ENCODE measurements at places on chromosomes 11 and 22.
A peak's percentile ranks its signal among the peaks of the same experiment; 100 is the strongest.

DNA sequence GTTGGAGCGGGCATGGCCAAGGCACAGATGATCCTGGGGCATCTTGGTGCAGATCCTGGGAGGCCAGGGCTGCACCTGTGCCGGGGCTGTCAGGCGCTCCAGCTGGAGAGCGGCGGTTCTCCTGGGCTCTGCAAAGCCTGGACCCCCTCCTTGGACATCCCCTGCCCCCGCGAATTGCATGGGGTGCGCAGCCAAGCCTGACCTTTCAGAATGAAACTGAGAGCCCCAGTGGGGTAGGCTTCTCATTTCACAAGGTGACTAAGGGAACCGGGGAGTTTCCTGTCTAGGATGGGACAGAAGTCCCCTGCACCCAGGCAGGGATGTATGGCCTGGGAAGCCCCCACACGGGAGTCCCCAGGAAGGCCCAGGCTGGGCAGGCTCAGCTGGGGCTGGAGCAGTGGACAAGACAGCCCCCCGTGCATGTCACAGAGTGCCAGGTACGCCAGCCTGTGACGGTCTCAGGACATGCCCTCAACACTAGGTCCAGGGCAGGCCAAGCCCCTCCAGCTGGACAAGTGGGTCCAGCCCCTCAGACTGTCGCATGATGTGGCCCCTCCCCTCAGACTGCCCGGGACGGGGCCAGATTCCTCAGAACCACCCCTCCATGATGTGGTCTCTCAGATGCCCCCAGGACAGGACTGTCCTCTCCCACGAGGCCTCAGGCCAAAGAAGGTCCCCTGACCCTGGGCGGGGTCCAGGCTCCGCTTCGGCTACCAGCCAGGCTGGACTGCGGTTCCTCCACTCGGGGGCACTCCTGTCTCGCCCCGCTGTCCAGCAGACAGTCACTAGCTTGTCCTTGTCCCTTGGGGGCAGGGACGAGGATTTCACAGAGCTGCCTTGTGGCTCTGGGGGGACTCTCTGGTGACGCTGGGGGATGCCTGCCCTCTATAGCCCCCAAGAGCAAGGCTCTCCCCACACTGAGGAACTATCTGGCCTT is 2.3 kb downstream of the LSP1 start:
- no peak for DNase-seq

- DNase-seq, result no peak
These were observed 390.0 kb upstream of the CADM1 start for GRCh38 chr11:115894176-115894575.

DNA sequence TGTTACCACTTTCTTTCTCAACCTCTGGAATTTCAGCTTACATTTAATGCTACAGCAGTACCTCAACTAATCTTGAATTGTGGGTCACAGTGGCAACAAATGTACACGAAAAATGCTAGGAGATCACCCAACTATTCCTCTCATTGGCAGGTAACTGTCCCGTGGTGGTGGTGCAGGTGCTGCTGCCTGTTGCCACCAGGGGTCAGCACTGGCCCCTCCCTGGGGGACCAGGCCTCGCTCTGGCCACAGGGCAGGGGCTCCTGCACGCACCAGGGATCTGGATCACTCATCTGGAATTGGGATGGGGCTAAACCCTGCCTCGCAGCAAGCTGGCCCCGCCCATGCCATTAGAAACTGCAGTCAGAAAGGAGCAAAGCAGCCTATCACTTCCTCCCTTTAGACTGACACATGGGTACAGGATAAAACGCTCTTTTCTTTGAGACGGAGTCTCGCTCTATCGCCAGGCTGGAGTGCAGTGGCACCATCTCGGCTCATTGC is 6.9 kb upstream of the POLDIP3 start:
- DNase-seq, result peak; percentile 37

- no peak for DNase-seq
These were observed 38.2 kb upstream of the YWHAH start for GRCh38 chr22:31906086-31906485.

DNA sequence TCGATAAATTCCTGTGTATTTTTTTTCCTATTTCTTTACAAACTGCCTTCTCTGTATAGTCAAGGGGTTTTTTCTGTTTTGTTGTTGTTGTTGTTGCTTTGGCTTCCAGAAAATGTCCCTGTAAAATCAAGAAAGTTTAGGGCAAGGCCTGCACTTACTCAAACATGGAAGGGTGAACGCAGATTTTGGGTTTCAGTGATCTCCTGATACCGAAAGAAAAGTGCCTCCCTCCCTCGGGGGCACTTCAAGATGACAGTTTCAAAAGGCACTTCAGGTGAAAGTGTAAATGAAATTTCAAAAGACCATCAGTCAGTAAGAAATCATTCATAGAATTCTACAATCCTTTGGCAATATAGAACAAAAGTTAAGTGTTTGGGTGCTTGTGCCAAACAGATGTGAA is 43.4 kb upstream of the TMPRSS4 start:
- DNase-seq, result no peak

- no peak for DNase-seq
These were observed 36.6 kb upstream of the FEZ1 start for GRCh38 chr11:125532668-125533067.

- peak; percentile 90 for DNase-seq
These were observed 17.5 kb downstream of the PDGFD start for GRCh38 chr11:104146421-104146820.

DNA sequence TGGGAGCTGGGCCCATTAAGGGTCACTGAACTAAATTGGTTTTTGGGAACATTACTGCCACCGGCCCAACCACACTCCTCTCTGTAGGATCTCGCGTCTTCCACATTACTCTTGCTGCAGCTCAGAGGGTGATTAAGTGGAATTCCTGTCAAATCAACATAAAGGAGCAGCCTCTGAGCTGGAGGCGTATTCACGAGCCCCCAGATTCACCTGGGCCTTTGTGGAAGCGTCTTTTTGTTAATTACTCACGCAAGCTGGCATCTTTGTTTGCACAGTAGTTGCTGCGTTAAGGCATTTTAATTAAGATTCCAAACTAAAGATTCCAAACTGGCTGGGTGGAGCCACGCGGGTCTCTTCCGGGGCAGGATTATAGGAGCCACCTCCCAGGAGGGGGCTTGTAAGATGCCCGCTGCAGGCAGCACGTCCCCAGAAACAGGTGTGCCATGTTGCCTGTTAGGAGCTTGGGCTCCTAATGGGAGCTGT is 21.5 kb upstream of the RFPL3 start:
- peak; percentile 3 for DNase-seq

DNA sequence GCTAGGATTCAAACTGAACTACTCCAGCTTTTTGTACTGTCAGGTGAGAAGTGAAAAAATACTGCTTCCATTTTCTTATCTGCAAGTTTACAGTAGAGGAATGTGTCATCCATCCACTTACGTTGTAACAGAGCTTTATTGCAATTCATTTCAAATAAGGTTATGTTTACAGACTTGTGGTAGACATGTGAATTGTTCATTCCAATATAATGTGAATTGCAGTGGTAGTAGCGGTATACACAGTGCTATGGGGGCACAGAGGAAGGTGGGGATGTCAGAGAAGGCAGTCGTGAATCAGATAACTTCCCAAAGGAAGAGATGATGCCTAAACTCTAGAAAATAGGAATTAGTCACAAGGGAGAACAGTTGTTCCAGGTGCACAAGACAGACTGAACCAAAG is 42.5 kb downstream of the CEP57 start:
- peak; percentile 87 for DNase-seq

DNA sequence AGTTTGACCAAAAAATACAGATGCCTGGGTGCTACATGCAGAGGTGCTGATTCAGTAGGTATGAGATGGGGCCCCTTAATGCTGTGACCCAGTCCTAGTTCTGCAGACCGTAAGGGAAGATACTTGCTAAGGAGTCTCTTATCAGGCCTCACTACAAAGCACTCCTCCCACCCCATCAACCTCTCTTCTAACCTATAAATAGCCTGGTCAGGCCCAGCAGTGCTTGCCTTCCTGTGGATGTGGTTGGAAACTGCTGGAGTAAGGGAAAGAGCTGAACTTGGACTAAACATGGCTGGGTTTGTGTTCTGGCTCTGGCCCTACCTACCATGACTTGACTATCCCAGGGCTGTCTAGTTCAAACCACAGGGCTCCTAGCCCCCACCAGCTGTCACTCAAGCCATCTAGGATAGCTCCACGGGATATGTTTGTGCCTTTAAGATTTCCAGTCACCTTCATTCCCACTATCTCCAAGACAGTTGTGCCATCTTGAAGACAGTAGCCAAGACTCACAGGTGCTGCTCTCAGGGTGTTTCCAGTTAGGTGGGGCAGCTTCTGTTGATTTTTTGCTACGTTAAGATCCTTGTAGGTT is 9.5 kb upstream of the DKK3 start:
- peak; percentile 74 for DNase-seq

DNA sequence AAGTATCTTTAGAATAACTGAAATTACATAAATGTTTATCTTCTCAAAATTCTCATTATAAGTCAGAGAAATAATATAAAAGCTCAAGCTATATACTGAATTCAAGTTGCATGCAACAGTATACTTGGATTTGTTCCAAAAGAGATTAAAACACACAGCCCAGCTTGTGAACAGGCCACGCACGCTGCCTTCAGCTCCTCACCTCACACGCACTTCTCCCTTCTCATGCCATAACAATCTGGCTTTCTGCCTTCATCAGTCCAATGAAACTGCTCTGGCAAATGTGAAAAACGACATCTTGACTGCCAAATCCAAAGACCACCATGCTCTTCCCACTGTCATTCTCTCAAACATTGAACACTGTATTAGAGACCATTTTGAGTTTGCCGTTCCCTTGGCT is 22.1 kb downstream of the ATP6V1E1 start:
- DNase-seq, result no peak

- DNase-seq, result no peak
These were observed 6.6 kb upstream of the ASCL2 start for GRCh38 chr11:2277008-2277346.

GRCh38 chr11:69497221-69497787 is 15.8 kb downstream of the LINC01488 start:
- DNase-seq, result peak; percentile 97

DNA sequence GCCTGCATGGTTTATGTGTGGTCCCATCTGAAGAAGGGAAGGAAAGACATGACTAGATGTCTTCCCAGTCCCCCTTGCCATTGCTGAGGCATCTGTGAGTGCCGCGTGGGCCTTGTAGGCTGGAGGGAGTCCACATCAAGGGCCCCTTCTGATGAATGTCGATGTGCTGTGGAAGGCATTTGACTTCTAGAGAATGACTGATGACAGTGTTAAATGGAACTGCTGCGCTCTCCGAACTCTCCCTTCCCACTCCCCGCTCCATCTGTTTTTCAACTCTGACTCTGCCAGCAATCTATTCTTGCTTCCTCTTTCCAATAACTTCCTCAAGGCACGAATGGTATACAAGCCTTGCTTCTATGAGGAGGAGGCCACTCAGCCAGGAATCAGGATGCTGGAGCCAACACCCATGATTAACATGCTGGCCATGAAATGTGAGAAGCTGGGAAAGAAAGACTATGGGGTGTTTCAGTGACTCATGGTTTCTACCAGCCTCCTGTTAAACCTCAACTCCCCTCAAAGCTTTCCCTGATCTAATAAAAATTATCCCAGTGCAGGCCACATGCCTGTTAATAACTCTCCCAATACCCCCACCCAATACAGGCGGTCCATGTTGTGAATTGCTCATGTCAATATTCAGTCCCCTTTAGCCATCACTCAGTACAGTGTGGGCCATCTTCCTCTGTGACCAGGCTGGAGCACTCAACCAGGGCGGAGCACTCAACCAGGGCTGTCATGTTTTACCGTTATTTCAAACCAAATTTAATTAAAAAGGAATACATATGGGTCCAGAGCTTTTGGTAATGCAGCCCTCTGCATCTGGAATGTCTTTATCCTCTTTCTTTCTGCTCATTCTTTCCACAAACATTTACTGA is 46.4 kb upstream of the TBCEL start:
- peak; percentile 56 for DNase-seq

- DNase-seq, result peak; percentile 22
These were observed 207.9 kb downstream of the DYNC2H1 start for GRCh38 chr11:103317118-103317517.

DNA sequence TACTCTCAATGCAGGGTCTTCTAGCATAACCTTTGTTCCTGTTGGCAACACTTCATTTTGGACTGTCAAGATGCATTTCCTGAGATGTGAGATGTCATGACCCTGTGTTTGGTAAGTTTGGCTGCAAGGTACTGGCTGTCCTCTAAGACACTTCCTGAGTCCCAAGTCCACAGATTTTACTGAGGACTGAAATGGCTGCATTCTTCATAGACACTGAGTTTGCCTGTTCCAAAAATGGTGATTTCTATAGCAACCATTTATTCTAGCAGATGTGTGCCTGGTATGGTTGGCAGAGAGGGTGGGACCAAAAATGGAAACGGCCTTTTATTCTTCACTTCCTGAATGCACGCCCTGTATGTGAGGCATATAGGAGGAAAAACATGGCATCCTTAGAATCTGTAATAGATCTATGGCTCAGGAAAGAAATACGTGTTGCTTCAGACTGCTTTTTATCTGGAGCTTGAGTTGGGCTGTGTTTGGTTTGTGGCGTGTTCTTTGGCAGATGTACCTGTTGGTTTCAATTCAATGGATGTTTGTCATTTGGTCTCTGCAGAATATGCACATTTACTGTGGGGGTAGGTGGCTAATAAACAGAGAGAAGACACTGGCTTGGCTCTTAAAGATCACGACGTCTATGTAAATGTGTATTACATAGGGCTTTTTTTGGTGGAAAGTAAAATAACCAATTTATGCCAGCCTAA is 62.4 kb downstream of the ZBTB16 start:
- no peak for DNase-seq

DNA sequence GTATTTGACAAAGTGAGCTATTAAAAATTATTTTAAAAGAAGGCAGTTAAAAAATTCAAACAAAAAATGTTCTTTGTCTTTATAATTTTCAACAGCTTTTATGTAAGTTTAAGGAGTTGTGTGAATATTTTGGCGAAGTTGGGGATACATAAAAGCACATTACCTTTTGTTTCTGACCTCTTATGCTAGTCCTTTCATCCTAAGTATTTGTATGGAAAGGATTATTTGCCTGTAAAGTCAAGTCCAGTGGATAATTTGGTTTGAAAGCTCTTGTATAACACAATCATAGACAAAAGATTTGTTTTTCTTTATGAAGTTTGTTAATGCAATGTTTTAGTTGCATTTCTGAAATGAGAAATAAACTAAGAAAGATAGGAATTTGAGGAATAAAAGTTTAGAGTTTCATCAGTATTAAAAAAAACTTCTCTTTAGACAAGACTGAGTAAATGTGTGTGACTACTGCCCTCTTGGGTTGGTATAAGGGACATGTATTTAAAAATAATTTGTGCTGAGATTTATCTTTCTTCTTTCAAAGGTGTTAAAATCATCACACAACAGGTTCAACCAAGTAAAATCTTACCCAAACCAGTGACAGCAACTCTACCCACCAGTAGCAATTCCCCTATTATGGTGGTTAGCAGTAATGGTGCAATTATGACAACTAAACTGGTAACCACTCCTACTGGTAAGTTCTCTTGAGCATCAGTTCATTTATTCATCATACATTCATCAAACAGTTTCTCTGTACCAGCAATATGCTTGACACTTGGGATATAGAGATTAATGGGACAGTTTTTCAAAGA is 68.2 kb downstream of the EMSY start:
- no peak for DNase-seq

All from astrocyte (in vitro differentiated cells and primary cell).